CD4-positive, alpha-beta T cell treated with Interleukin-1 beta for 1 hour (primary cell): ENCODE measurements at places on chromosomes 5 and 9.

DNA sequence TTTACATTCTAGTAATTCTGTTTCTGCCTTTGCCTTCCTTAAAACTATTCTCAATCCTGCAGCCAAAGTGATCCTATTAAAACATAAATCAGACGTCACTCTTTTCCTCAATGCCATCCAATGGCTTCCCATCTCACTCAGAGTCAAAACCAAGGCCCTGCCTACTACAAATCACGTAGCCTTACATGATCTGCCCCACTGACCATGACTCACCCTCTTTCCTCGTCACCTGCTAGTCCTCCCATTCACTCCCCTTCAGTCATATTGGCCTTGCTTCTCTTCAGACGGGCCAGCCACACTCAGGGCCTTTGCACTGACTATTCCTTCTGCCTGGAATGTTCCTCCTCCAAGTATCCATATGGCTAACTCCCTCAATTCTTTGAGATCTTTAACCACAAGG is 39.0 kb upstream of the DMXL1 start:
- DNase-seq: peak; percentile 30

DNA sequence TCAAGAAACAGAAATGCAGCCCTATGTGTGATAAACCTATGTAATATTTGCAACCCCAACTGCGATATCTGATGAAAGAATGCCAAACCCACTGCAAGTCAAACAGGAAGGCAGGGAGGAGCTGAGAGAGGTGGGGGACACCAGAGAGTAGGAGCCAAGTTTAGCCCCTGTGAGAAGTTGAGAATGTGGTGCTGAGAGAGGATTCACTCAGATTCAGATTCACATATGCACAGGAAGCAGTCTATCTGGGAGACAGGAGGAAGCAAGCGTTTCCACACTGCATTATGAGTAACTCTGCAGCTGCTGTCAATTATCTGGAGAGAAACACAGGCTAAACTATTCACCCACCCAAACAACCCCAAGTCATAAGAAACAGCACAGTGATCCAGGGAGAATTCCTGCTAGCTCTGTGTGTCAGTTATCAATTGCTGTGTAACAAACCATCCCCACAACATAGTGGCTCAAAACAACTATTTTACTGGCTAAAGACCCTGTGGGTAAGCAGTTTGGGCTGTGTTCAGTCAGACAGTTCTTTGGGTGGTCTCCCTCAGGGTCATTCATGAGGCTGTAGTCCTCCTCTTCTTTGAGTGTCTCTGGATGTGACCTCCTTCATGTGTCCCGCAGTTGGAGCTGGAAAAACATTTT is 161.9 kb upstream of the RAI14 start:
- no peak for DNase-seq

GRCh38 chr9:128729766-128730517 is 6.0 kb upstream of the ZDHHC12 start:
- no peak for DNase-seq

GRCh38 chr9:2291980-2292704 is 277.0 kb downstream of the SMARCA2 start:
- no peak for DNase-seq

DNA sequence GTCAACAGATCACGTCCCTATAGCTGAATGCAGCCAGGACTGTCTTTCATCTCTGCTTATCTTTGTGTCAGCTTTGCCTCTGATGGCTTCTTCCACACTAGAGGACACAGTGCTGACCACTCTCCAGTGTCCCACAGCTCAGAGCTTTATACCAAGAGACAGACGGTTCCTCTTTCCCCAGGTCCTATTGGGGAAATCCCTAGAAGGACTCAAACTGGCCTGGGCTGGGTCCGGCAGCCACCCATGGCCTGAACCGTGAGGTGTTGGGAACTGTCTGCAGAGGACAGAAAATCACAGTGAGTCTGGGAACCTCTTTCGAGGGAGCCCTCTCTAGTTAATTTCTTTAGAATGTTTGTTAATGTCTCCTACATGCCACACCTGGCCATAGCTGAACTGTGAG is 68.3 kb upstream of the SHB start:
- DNase-seq: no peak

DNA sequence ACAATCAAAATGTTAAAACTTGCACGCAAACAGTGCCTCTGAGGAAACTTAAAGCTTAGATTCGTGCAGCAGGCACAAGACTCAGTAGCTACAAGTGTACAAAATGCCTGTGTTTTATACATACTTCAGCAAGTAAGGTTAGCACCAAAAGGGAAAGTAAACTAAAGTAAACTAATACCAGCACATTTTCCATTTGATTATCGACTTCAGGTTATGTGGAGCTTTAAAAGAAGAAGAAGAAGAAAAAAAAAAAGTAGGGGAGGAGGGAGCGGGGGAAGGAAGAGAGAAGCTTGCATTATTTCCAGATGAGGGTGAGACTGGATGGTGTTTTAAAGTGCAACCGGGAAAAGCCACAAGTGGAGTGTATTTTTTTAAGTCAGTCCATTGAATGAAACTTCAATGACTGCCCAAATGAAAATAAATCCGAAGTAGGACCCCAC is 596 bp upstream of the ADAMTS6 start:
- peak; percentile 15 for DNase-seq

- DNase-seq: no peak
These were observed 648.7 kb upstream of the CDH18 start for GRCh38 chr5:20636686-20637085.

GRCh38 chr9:14238518-14238917 is 75.4 kb downstream of the NFIB start:
- DNase-seq: no peak

DNA sequence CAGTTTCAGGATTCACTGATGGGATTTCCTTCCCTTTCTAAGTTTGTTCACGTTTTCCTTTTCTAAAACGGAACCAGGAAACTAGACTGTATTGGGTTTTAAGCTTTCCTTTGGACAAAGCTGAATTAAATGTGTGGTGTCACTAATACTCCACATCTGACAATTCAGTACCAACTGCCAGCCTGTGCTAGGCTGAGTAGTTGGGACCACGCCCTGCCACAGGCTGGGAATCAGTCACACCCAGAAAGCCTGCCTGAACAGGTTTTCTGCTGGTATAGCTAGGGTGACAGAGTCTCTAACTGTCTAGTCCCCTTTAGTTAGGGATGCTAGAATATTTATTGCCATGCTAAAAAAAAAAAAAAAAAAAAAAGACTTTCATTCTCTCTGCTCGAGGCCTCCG is 15.6 kb downstream of the SPACA9 start:
- DNase-seq: no peak

DNA sequence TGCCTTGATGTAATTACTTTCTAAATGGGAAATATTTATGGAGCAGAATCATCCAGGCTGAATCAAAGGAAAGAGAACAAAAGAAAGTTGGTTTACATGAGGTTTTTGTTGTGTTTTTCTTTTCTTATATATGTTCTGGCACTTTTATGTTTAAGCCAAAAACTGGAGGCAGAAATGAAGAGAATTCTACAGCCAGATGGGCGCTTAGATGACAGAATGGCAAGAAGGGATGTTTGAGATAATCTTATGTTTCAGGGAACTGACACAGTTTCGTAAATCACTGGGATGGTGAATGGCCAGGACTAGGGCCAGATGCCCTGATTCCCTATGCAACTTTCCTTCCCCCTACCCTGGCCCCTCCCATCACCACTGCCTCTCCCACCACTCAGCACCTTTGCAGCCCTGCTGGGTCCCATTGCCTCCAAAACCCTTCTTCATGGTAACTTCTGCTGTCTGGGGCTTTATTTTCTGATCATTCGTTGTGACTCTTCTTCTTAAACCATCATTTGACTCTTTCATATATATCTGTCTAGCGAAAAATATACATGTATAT is 111.8 kb downstream of the EFNA5 start:
- DNase-seq: no peak

DNA sequence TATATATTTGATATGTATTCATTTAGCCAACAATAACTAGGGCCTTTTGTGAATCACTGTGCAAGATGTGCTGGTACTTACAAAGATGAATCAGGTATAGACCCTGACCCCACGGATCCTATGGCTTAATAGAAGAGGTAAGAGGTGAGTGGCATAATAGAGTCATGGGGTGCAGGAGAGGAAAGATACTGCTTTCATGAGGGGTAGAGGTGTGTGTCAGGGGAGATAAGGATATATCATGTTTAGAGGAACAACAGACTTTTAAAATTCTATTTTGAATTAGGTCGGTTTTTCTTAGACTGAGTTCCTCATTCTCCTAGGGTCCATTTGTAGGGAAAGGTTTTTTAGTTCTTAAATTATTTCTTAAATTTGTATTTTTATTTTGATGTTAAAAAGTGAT is 27.8 kb downstream of the ZCCHC7 start:
- DNase-seq: no peak

- DNase-seq: no peak
These were observed 2212.2 kb upstream of the ACO1 start for GRCh38 chr9:30172206-30172605.

- DNase-seq: no peak
These were observed at the start of gene OLFM1 for GRCh38 chr9:135087489-135087792. TSS of gene OLFM1 (plus strand) at chr9:135087668. CDS start at chr9:135087990, 322 bp downstream.

- DNase-seq: no peak
These were observed 107.3 kb upstream of the MEGF10 start for GRCh38 chr5:127183332-127183731.

DNA sequence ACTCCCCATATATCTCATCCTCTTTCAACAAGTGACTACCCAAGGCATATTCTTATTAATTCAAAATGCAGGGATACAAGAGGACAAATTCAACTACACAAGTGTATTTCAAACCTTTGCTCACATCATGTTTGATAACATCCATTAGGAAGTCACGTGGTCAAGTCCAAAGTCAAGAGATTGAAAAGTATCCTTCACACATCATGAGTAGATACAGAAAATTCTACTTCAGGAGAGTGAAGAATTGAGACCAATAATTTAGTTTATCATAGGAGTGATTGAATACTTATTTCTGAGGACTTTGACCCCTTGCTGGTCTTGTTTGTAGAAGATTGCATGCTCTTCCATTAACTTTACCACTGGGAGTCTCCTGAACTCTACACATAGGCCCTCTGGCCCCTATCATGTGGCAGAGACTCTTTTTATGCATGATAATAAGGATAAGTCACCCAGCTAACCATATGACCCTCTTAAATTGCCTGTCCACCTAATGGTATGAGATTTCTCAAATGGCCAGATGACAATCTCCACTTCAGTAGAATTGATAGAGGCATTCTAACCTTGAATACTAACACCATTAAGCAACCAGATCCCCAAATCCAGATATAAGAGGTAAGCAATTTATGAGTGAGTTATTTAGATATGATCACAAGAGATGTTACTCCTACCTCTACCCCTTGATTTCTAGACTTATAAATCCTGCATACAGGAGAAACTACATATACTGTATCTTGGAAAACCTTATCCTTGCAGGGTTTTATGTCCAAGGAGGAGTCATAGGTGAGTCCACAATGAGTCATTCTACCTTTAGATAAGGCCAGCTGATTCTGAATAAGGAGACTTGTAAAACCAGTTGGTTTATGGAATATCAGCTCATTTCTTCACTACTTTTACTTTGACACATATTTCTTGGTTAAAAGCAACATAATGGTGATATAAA is 26.6 kb upstream of the SLC46A2 start:
- DNase-seq: no peak

DNA sequence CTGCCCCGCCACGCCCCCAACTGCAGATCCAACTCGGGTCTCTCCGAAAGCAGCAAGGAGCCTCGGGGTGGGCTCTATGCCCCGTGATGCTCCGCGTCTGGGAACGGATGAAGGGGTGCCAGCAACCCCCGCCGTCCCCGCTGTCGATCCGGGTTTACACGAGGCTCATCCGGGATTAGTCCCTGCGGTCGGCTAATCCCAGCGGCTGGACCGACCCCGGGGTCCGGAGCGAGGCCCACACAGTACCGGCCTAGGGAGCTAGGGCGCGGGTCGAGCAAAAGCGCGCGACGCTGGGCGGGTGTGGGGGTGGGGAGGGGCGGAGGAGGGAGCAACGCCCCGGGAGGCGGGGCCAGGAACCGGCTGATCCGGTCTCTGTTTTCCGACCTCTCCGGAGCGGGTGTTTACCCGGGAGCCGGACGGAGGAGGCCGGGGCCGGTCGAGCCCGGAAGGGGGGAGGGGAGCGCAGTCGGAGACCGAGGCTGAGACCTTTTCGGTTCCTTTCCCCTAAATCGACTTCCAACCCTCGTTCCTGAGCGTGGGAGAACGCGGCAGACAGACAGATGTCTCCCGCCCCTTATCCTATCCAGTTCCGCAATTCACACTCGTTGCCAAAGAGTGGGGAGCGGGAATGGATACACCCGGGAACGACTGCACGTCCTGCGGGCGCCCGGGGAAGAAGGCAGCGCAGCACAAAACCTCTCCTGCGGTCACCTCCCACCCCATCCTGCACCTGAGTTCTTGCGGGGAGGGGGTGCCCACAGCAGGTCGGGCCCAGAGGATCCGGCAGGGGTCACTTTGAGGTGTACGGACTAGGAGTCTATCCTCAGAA is 28.6 kb downstream of the PCDH1 start:
- peak; percentile 71 for DNase-seq

GRCh38 chr5:66881480-66882161 is 285.4 kb downstream of the MAST4 start:
- no peak for DNase-seq

- no peak for DNase-seq
These were observed 80.3 kb upstream of the EQTN start for GRCh38 chr9:27377147-27377807.

DNA sequence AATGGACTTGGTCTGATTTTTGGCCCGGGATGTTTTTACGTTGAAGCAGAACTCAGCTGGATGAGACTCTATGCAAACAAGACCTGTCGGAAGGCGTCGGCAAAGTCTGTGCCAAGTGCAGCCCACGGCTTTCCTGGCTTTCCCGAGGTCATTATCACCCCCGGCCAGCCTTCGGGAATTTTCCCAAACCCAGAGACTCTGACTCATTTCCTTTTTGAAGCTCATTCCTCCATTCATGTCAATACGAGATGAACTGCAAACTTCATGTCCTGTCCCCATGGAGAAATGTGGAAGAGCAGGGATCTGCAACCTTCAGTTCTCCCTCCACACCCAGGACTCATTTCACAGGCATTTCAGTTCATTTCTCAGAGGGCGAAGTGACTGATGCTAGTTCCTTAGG is 95.3 kb downstream of the IRX2 start:
- DNase-seq: no peak

GRCh38 chr5:81755320-81755719 is 4.4 kb upstream of the SSBP2 start:
- DNase-seq: no peak

- DNase-seq: no peak
These were observed 120.6 kb downstream of the LHFPL2 start for GRCh38 chr5:78527925-78528324.

- DNase-seq: no peak
These were observed 423.3 kb downstream of the EFNA5 start for GRCh38 chr5:107247427-107247826.

DNA sequence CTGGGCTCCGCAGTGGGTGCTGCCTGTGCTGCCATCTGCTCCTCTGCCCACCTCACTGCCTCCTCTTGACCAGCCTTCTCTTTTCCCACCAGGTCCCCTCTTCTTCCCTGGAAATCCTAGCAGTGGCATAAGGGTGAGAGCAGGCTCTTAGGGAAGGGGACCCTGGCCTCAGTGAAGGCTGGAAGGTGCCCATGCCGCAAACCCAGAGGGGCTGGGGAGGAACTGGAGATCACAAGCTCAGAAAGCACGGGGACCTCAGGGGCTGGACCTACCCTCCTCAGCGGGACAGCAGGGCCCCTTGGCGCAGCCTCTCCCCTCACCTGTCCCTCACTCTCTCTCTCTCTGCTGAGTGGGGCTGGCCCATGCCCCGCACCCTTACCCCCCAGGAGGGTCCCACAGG is 144.4 kb upstream of the IRX2 start:
- no peak for DNase-seq
